ENCODE measurements at places on chromosomes 16 and 17. TPM values are rescaled to one million over a fixed set of nuclear protein-coding genes. Genes with fewer than 3 reads are reported as not detected.

Gene COG4
- total RNA-seq: 90.0 TPM

Gene CCL16
- total RNA-seq: 0.94 TPM

Gene OR4D1
- total RNA-seq: not detected

Gene CCDC40
- total RNA-seq: 6.0 TPM

Gene OSBPL7
- 5.0 TPM for total RNA-seq

Gene KRTAP3-1
- total RNA-seq: not detected

Gene NPIPB13
- total RNA-seq: not detected

Gene TEKT5
- total RNA-seq: not detected

Gene SHISA6
- total RNA-seq: 2.0 TPM

Gene GNGT2
- total RNA-seq: 1.7 TPM

Gene SMIM22
- total RNA-seq: not detected

Gene GLIS2
- 12.1 TPM for total RNA-seq

Gene MRPL10
- 59.5 TPM for total RNA-seq

Gene AOC2
- 0.91 TPM for total RNA-seq

Gene MRPL58
- 61.2 TPM for total RNA-seq

Gene CPNE7
- 0.39 TPM for total RNA-seq

Gene CD300LB
- total RNA-seq: 0.43 TPM

Data from adrenal gland (tissue), 19 donors.